NCI-H460 (cell line): ENCODE measurements at places on chromosomes 3 and 15. TPM values are rescaled to one million over a fixed set of nuclear protein-coding genes. Genes with fewer than 3 reads are reported as not detected.
A peak's percentile ranks its signal among the peaks of the same experiment; 100 is the strongest.

The MCCC1 gene
- total RNA-seq = 4.6 and 6.2 TPM in 2 replicates

The ZBTB11 gene
- total RNA-seq = 22.5 and 23.8 TPM in 2 replicates

The CHRFAM7A gene
- 1.3 and 4.5 TPM in 2 replicates for total RNA-seq

The PCOLCE2 gene
- total RNA-seq = 19.2 and 20.8 TPM in 2 replicates

The GPR15 gene
- not detected in 2 replicates for total RNA-seq

The POC1A gene
- 10.7 and 11.0 TPM in 2 replicates for total RNA-seq

The P2RY14 gene
- not detected in 2 replicates for total RNA-seq

The EFHB gene
- 0.35 and 0.72 TPM in 2 replicates for total RNA-seq

The ALDH1L1 gene
- 0.46 and 0.54 TPM in 2 replicates for total RNA-seq

The CD276 gene
- 30.2 and 32.8 TPM in 2 replicates for total RNA-seq

GRCh38 chr15:43118286-43118685 lies 12.4 kb upstream of the UBR1 start:
- no peak for DNase-seq

DNA sequence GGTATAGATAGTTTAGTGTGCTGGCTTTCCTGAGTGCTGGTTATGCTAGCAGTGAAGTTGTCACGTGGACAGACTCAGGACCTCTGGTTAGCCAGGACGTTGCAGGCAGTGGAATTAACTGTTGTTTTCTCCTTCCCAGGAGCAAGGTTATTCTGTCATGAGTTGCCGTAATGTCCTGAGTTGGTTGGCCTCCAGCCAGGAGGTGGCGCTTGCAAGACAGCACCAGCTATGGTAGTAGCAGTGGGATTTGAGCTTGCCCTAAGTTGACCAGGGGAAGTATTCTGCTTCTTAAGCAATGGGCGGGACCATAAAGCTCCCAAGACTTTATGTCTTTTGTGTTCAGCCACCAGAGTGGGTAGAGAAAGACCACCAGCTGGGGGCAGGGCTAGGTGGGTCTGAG lies 240.7 kb upstream of the DNAJC19 start:
- no peak for DNase-seq

DNA sequence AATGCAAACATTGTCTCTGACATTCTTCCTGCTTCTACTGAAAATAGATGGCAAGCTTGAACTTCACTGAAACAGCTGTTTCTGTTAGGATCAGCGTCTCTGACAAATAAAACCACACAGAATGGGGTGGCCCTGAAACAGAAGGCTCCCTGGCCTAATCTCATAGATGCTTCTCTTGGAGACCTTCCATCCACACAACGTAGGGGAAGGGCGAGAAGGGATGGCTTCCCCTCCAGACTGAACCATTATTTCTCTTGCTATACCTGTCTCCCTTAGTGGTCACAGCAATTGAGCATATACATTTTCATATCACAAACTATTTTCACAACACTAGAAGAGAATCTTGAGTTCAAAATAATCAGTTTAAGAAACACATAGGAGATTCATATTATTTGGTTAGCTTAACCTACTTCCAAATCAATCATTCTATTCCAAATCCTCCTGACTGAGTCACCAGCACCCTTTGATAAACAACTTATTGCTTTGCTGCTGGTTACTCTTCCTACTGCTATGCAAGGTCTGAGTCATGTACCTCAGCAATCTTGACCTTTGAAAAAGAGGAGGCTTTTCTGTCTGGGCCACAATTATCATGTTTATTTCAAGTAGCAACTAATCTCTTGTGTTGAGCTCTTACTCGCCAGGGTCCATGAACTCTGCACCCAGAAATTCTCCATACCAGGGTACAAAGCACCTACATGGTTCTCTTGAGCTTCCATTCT lies 45.5 kb downstream of the CBLB start:
- DNase-seq = peak; percentile 41

GRCh38 chr3:22236490-22237270 lies 485.7 kb upstream of the ZNF385D start:
- no peak for DNase-seq

GRCh38 chr15:31045606-31046005 lies 54.2 kb upstream of the MTMR10 start:
- no peak for DNase-seq

DNA sequence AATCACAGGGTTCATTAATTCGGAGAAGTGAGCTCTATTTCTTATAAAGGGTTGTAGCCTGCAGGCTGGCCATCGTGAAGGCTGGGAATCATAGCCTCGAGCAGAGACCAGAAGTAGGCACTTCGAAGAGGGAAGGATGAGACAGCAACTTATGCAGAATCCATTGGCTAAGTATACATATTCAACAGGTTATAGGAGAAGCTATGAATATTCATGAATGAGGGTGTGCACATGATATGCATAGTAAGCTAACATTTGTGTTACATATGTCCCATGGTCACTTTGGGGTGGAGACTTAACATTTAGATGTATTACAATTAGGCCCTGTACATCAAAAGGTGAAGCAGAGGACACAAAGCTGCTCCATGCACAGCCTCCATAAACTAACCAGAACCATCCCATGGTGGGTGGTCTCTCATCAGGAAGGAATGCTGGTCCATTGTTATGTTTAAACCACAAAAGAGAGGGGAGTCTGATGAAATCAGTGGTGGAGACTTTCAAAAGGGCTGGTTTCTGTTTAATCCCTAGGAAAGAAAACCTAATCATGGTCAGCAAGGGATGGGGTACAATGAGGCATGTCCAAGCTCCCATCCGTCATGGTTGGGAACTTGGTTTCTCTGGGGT lies 80.8 kb upstream of the FHIT start:
- DNase-seq = no peak

- DNase-seq = no peak
Measured at GRCh38 chr3:76044601-76045600, 259.6 kb upstream of the ZNF717 start.

- no peak for DNase-seq
Measured at GRCh38 chr3:52006017-52006819, 10.5 kb upstream of the RPL29 start.

- peak; percentile 40 for DNase-seq
Measured at GRCh38 chr3:17639257-17639656, 103.2 kb downstream of the TBC1D5 start.

GRCh38 chr15:48966595-48967301 lies 3.0 kb upstream of the SHC4 start:
- DNase-seq = no peak

DNA sequence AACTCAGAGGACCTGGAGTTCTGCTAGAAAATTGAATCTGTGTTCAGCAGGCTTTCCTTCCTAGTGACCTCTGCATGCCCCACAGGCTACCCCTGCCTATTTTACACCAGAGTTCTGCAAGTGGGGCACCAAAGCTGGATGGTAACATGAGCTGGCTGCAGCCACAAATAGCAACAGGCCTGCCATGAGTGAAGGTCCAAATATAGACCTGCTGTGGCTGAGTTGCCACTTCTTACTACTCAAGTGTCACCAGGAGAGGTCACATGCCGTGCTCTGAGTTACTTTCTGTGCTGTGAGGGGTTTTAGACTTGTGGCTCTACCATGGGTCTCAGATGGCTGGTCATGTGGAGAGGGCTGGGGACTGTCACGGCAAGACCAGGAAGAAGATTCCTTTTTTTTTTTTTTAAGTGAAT lies at the start of gene FSD2:
Gene FSD2, minus strand, starts transcription at position 76 of the 413 bp plus-strand sequence. CDS start 18,679 bp downstream, outside the sequence.
- no peak for DNase-seq

- DNase-seq = peak; percentile 36
Measured at GRCh38 chr3:94862703-94863102, 799.8 kb downstream of the NSUN3 start.
